Activated T-cell treated with anti-CD3 and anti-CD28 coated beads for 1 hour (primary cell): ENCODE measurements at places on chromosomes 3 and 15.

GRCh38 chr15:60675763-60676162, 196.8 kb upstream of the ICE2 start:
- no peak for DNase-seq

GRCh38 chr15:74933573-74933972, 4.3 kb downstream of the COX5A start:
- no peak for DNase-seq

- DNase-seq: no peak
Measured at GRCh38 chr3:33364060-33364459, 76.1 kb downstream of the UBP1 start.

GRCh38 chr3:71510510-71510909, 73.0 kb downstream of the FOXP1 start:
- no peak for DNase-seq

GRCh38 chr3:1726741-1727140, 371.9 kb upstream of the CNTN4 start:
- DNase-seq: no peak

DNA sequence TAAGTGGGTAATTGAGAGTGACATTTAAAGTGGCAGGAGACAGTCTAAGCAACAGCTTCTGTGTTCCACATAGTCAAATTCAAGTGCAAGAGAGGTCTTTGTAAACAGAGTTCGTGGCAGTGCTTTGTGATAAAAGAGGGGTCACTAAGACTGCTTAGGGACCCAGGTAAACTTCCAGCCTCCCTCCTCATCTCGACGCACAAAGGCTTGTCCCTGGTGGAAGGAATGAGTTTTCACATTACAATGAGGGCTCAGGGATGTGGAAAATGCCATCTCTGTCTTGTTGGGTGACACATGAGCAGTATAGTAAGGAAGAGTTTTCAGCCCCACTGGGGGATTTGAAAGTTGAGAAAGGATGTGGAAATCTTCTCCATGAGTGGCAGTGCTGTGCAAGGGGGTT, 7.3 kb downstream of the GMNC start:
- DNase-seq: no peak

DNA sequence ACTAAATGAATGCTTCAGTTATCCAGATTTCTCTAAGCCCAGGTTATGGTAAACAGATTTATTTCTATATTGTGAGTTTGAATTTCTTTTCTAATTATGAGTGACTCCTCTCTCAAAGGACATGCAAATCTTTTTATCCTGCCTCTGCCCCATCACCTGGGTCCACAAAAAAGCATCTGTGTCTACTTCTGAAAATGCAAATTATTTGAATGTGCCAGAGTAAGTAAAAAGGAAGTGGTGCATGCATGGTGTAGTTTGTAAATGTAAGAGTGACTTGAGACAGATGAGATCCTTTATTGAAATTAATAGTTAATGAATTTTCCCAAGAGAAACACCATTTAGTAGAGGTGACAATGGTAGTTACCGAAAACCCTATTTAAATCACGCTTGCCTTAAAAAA, 26.9 kb downstream of the MCTP2 start:
- no peak for DNase-seq

DNA sequence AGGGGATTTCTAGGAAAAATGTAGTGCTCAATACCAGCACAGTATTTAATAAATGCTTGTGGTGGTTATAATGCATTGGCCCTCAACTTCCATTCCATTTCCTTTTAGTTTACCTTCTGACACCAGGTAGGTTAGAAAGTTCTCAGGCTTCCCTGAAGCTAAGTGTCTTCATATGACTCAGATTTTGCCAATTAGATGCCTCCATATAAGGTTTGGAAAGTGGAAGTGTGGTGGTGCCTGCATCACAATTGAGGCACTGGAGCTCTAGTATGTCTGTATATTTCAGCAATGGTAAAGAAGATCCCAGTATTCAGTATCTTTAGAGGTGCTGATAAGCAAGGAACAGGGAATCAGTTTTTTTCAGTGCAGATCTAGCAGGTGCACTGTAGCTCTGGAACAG, 18.3 kb downstream of the XRN1 start:
- no peak for DNase-seq

- DNase-seq: no peak
Measured at GRCh38 chr3:153853163-153853562, 268.0 kb upstream of the ARHGEF26 start.

DNA sequence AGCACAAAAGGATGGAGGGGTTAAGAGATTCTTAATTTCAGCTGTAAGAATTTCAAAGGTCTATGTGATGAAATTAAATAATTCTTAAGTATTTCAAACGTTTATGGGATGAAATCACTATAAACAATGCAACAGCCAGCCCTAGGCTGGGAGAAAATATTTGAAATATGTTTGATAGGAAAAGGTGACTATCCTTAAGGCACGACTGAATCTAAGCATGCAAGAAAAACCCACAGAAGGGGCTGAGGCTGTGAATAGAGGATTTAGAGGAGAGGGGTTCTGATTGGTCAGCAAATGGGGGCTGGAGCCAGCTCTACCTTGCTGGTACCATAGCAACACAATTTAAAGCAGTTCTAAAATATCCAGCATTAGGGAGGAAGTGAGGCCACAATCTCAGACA, 220.8 kb upstream of the ATP10A start:
- DNase-seq: no peak

DNA sequence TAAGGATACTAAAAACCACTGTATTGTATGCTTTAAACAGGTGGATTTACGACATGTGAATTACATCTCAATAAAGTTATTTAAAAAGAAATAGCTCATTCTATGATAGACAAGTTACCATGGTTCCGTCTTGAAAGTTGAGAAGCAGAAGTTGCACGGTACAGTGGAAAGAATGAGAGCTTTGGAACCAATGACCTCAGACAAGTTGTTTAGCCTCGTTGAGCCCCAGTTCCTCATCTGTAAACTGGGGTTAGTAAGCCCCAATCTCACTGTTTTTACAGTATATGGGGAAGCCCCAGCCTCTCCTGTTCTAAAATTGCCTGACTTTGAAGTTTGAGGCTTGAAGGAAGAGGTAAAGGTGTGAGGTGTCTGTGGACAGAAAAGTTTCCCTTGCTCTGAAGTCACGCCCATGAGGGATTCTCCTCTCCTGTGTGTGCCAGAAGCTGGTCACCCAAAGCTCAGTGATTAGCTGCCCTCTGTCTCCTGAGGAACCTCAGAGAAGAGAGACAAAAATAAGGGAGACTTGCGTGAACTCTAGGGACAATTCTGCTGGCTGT, 10.0 kb downstream of the CRYGS start:
- no peak for DNase-seq

DNA sequence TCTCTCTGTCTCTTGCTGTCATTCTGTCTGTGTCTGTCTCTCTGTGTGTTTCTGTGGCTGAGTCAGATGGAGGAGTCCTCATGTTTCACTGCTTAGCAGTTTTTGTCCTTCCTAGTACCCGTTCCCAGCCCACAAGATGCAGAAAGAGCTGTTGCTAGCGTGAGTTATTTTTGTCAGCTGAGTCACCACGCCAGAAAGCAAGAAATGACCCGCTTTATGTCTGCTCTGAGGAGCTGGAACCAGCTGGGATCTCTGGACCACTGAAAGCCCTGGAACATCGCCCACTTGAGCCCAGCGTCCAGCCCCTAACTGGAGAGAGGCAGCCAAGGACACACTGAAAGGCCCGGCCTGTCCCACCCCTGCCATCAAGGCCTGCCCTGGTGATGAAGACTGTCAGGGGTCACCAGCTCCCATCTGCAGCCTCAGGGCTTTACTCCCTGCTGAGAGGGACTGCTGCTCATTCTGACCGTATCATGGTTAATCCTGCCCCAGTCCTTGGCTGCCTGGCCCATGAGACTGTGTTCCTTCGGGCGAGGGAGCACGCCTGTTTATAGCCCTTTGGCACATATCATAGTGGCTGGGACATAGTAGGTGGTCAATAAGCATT, 101.7 kb upstream of the TPM1 start:
- DNase-seq: no peak

DNA sequence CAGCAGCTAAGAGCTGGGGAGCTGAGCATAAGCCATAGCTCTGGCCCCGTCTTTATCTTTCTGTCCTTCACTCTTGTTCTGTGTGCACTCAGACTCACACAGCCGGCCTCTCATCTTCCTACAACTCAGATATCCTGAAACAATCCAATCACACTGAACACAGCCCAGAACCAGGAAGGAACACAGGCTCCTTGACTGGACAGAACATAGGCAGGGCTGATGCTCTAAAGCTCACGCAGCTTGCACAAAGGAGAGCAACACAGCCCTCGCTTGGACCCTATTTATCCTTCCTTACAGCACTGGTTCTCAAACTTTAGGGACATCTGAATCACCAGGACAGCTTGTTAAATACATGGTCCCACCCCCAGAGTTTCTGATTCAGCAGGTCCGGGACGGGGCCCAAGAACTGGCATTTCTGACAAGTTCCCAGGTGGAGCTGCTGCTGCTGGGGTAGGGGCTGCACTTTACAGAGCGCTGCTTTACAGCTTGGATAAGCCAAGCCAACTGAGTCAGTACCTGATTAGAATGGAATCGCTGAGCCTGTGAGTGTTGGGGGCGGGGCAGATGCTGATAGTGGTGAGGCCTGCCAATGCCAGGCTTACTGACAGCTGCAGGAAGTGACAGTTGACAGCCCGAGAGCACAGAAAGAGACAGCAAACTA, 65.1 kb downstream of the MRPL46 start:
- no peak for DNase-seq

GRCh38 chr3:142604940-142605339, 8.7 kb downstream of the PLS1 start:
- DNase-seq: no peak

- no peak for DNase-seq
Measured at GRCh38 chr15:25088261-25088790, 133.5 kb downstream of the SNRPN start.

GRCh38 chr3:127170814-127171213, 22.1 kb upstream of the PRR23E start:
- no peak for DNase-seq

- no peak for DNase-seq
Measured at GRCh38 chr3:185631108-185631507, 45.0 kb downstream of the SENP2 start.

DNA sequence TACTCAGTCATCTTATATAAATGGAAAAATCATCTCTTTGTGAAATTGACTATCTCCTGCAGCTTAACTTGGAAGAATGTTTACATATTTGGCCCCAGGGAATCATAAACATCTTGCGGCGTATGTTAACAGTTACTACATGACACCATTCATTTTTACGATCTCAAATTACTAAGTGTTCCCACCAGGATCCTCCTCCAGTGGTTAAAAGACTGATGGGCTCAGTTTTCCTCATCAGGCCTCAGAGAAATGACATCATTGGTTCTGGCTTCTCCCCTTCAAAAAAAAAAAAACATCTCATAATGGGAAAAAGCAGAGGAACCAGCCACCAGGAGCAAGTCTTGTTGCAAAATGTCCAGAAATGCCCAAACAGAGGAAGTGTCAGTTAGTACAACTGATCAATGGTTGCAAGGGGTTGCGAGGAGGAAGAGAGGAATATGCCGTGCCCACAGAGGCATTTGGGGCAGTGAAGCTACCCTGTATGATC, 70.5 kb upstream of the LIPC start:
- no peak for DNase-seq

DNA sequence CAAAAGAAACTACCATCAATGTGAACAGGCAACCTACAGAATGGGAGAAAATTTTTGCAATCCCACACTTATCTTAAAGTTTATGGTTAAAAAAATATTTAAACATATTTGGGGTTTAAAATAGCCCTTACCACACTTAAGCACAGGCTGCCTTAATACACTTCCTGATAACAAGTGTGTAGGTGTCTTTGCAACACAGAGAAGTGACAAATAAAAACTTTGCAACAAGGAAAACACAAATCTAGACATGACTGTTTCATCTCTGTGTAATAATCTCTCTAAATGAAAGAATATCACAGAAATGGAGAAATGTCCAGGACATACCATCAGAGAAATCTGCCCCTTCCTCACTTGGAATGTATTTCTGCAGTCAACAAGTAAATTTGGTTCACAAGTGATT, 464.1 kb upstream of the ARHGEF26 start:
- no peak for DNase-seq
